ENCODE measurements at places on chromosomes 5 and 9.

- DNase-seq = no peak
Measured at GRCh38 chr9:29285818-29286217, 1712.5 kb upstream of the C9orf72 start.

- no peak for DNase-seq
Measured at GRCh38 chr5:31962871-31963307, 211.2 kb downstream of the GOLPH3 start.

DNA sequence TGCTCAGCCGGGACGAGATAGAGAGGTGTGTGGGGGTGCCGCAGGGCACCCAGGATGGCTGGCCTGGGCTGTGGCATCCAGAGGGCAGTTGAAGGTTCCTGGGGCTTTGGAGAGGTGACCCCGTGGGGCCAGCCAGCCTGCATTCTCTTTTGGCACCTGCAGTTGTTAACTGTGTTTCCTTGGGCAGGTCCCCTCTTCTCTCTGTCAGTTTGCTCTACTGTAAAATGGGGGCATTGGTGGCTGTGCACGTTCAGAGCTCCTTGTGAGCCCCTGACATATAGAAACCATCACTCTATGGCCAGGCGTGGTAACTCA lies 8.5 kb downstream of the ZDHHC12 start:
- no peak for DNase-seq

- peak; percentile 52 for DNase-seq
Measured at GRCh38 chr5:157342822-157343402, 77.0 kb downstream of the CYFIP2 start.

DNA sequence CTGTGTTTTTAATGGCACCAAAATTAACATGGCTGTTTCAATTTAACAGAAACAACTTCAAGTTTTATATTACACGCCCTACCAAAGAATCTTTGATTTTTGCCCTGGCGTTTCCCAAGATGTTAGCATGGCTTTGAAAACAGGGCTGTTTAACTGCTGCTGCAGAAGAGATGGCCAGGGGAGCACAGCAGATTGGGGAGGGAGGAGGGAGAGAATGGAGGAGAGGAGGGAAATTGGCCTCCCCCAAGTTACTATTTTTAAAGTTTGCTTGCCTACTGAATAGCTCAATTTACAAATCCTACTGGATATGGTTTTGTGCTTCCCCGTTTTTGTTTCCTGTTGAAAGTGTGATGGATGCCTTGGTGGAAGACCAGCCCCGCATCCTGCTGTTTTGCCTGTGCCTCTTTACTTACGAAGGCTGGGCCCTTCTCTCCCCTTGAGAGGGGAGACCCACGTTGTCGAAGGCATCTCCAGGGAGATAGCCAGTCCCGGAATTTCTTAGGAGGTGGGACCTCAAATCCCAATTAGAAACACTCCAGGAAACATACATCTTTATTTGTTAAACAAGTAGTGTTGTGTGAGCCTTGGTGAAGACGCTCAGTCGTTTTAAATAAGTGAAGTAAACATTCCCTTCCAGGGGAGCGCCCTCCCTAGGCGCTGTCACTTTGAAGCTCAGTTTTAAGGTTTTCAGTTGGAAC lies 98.6 kb downstream of the AOPEP start:
- no peak for DNase-seq

DNA sequence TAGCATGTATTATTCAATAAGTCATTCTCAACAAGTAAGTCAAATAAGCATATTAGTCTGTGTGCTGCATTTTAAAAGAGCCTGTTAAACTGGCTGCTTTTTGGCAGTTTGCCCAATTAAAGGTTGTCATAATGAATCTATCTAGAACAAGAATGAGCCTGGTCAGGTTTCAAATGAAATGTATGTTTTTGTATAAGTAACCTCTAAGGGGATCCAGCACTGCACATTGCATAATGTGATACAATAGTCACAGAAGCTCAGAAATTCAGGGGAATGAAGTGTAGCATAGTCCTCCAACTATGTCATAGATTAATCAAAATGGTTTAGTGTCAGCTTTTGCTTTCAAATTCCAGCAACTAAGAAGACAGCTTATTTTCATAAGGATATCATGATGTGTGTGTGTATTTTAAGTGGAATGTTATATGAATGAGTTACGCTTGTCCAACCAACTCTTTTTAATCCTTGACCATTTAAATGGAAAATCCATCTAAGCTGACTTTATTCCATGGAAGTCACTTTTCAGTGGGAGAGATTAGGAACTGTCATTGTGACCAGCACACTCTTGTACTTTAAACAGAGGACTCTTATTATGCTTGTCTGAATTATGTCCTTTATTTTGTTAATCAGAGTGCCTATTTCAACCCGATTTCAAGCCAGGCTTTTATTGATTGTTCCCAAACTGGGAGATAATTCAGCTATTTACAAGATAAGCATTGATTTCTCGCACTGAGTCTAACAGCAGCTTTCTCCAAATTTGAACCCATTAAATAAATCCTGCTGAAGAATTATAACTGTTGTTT lies 283.9 kb upstream of the ADAMTSL1 start:
- no peak for DNase-seq

DNA sequence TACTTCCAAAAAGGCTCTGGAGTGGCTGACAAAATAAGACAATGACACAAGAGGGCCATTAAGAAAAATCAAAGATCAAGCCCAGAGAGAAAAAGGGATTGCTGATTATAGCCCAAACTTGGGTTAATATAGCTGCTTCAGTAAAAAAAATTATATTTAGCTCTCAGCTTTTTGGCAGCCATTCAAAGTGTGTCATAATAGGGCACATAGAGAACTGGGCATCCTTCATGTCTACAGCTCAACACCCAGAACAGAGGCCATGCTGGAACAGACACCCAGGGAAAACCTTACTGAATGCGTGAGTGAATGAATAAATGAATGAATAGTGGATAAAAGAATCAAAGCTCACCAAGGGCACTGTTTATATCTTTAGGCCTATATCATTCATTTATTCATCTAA lies 110.1 kb downstream of the SLIT3 start:
- no peak for DNase-seq

- no peak for DNase-seq
Measured at GRCh38 chr5:157592594-157592993, 17.0 kb upstream of the ADAM19 start.

DNA sequence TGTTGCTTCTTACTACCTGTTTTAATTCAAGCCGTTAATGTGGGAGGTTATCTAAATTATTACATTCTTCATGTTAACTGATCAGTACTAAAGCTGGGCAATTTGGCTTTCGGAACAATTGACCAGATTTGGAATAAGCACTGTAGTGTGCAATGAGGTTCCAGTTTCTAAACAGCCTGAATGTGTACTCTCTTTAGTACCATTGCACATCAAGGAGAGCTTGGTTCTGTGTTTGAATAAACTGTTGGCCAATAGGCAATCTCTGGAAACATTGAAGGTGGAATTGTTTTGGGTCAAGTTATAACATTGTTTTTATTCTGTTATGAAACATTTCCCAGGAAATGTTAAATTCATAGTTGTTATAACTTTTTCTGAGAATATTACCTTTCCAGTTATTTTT lies 105.2 kb downstream of the PBX3 start:
- DNase-seq = no peak

DNA sequence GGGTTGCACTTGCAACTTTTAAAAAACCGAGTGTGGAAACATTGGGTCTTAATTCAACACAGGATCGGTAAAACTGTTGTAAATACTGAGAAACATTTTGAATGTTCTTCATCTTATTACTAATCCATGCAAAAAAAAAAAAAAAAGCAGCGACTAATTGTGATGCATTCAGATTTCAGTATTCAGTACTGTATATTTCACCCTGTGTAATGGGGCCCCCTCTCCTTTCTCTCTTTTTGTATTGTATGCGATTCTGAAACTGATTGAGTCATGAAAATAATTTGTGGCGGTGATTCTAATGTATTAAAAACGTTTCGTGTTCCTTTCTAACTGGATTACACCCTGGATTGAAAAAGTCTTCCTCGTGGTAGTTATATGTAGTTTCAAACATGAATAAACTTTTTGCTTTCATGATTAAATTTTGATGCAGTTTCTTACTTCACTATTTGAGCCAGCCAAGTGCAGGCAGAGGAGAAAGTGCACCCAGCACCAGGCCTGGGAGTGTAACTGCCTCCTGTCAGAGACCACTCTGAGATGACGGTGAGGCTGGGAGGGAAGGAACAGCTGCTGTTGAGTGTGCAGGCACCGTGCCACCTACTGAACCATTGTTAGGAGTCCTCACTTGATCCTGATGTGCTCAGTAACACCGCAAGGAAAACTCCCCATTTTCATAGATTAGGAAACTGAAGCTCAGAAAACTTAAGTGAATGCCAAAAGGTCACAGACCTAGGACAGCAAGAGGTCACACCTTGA lies 220.0 kb downstream of the PBX3 start:
- DNase-seq = peak; percentile 6

All from GM13976 (cell line).